ENCODE measurements at places on chromosomes 7 and 10.

DNA sequence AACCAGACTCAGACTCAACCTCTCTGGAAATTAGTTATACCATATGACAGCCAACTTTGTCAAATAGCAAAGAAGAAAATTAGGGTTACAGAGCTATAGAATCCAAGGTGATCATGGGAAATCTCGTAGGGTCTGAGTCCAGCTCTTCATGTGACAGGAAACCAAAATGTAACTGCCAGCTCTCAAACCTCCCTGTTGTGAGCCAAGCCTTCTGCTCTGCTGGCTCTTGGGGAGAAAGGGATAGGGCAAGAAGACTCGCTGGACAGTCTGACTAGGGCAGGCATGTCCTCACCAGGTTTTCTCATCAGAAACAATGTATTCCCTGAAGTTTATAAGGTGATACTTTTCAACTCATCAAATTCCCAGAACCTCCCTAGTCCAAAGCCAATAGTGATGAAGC is 63.0 kb downstream of the CDHR3 start:
- no peak for DNase-seq

GRCh38 chr10:129133856-129134255 is 333.2 kb upstream of the MGMT start:
- DNase-seq: no peak

DNA sequence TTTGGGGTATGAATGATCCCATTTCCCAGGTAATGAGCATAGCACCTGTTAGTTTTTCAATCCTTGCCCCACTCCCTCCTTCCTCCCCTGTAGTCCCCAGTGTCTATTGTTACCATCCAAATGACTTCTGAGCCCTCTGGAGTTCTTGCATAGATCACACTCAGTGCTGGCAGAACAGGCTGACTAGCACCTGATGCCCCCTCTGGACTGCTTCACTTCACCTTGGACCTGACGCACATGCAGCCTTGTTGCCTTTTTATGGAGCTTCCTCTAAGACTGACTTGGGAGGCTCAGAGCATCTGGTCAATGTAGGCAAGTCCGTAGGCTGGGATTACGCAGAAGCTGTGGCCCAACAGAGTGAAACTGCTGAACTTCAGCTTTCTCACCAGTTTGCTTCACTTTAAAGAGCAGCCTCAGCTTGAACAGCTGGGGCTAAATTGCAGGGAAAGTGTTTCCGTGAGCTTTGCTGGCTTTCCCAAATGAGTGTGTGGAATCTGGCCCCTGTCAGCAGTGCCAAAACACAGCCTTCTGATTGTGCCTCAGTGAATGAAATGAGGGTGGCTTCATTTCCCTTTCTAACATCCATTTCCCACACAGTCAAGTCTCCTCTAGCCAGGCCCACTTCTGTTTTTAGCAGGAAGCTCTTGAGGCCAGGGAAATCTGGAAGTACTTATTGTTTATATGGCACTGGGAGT is 48.5 kb downstream of the NXPH1 start:
- no peak for DNase-seq

- DNase-seq: no peak
Measured at GRCh38 chr10:132855889-132856288, 69.9 kb upstream of the NKX6-2 start.

GRCh38 chr7:149570784-149571183 is 73.2 kb upstream of the ZNF746 start:
- no peak for DNase-seq

DNA sequence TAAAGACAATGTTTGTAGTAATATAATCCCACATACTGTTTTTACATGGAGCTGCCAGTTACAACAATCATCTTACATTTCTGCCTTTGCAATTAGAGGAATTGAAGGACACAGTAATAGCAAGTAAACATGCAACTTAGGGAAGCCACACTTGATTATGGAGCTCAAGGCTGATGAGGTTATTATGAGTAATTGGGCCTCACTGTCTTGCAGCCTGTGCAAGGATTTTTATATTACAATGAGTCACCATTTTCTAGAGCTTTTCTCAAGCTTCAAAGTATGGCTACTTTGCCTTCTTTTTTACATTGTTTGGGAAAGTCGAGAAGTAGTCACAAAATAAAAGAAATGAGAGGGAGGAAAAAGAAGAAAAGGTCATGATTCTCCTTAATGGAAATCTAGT is 226.4 kb downstream of the KIAA1217 start:
- DNase-seq: no peak

- DNase-seq: no peak
Measured at GRCh38 chr10:48608279-48608681, 3.4 kb upstream of the ARHGAP22 start.

GRCh38 chr10:89582022-89582421 is 46.6 kb upstream of the SLC16A12 start:
- DNase-seq: no peak

DNA sequence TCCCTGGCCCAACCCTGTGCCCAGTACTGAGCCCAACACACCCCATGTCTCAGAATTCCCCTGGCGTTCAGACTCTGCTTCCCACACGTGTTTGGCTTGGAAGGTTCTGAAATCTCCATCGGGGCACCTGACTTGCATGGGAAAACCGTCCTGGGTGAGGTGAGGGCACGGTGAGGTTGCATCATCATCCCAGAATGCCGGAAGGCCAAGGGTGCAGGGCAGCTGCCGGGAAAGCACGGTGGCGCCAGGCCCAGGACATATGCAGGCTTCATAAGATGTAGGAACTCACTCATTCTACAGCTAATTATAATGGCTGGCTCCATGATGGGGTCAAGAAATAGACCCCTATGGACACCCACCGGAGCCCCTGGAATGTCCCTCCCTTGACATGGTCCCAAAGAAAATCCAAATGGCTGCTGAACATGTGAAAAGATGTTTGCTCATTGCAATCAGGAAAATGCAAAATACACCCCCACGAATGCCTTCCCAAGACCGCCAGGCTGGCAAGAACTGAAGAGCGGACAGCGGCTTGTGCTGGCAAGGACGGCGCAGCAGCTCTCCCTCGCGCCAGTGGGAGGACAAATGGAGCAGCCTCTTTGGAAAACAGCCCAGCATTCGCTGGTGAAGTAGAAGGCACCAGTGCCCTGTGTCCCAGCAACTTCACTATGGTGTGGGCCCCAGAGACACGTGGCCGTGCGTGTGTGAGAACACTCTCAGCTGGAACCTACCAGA is 2.3 kb downstream of the KNDC1 start:
- DNase-seq: no peak

- no peak for DNase-seq
Measured at GRCh38 chr7:120370954-120371353, 98.0 kb downstream of the KCND2 start.

Measured in HS-5 (cell line).